ENCODE measurements at places on chromosomes 1 and 21. TPM values are rescaled to one million over a fixed set of nuclear protein-coding genes. Genes with fewer than 3 reads are reported as not detected.

- DNase-seq, result no peak
These were observed 17.5 kb downstream of the CFAP45 start for GRCh38 chr1:159882527-159882862.

Gene C1orf185
- polyA plus RNA-seq, result not detected

- no peak for DNase-seq
These were observed 122.5 kb upstream of the KCNJ15 start for GRCh38 chr21:38134084-38134873.

Gene SLFNL1
- 0.09 TPM for polyA plus RNA-seq

DNA sequence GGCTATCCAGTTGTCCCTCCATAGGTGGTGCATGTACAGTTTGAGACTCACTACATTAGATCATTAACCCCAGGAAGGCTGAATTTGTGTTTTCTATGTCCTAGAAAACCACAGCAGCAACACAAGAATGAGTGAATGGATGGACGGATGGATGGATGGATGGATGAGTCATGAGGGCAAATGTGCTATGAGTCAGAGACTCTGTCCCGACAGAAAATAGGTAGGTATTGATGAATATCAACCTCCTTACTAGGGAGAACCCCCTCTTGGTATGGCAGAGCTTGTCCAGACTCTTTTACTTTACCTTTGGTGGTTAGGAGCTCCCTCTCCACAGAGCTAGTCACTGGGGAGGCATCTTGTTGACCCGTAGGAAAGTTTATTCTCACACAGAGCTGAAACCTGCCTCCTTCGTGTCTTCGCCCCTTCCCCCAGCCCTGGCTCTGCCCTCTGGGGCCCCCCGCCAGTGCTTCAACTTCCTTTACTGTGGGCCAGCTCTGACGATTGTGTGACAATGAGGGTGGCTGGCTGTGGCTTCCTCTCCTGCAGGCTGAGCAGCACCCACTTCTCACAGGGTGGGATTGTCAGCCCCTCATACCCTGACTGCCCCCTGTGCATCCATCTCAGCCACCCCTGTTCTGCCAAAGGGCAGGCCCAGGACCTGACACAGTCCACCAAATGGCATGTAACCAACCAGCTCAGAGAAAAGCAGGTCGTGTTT lies 145.2 kb downstream of the FOXD2 start:
- DNase-seq, result no peak

Gene ACTL8
- 0.05 TPM for polyA plus RNA-seq

GRCh38 chr1:206497774-206498173 lies 9.6 kb upstream of the RASSF5 start:
- no peak for DNase-seq

GRCh38 chr1:202462342-202463076 lies 114.0 kb downstream of the PPP1R12B start:
- DNase-seq, result no peak

DNA sequence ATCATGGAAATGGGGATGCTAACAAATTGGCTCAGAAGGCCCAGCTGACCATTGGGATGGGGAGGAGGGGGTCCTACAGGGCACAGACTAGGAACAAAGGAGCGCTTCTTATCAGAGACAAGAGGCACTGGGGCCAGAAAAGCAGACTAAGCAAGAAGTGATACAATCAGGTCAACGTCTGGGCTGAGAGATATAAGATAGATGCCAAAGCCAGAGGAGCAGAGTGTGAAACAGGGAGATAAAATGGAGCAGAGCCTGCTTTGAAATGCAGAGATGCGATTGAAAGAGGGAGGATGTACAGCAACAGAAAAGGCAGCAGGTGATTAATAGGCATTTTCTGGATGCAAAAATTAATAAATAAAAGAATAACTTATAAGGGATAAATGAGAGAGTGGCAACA lies 127.5 kb upstream of the SAMSN1 start:
- DNase-seq, result no peak

GRCh38 chr21:38170704-38171682 lies 85.8 kb upstream of the KCNJ15 start:
- no peak for DNase-seq

GRCh38 chr21:29696937-29697336 lies 242.9 kb downstream of the GRIK1 start:
- no peak for DNase-seq

- no peak for DNase-seq
These were observed 75.5 kb downstream of the CAMK2N1 start for GRCh38 chr1:20410503-20410902.

DNA sequence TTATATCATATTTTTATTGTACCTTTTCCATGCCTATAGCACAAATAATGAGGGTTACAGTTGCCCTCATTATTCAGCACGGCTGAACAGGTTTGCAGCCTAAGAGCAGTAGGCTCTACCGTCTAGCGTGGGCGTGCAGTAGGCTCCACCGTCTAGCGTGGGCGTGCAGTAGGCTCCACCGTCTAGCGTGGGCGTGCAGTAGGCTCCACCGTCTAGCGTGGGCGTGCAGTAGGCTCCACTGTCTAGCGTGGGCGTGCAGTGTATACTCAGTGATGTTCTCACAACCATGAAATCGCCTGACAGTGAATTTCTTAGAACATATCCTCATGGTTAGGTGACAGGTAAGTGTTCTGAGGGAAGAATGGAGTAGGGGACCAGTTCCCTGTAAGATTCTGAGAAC lies 84.9 kb downstream of the DYRK1A start:
- no peak for DNase-seq

GRCh38 chr1:159239551-159240220 lies 35.0 kb downstream of the ACKR1 start:
- no peak for DNase-seq

Gene OR2T33
- polyA plus RNA-seq, result not detected

DNA sequence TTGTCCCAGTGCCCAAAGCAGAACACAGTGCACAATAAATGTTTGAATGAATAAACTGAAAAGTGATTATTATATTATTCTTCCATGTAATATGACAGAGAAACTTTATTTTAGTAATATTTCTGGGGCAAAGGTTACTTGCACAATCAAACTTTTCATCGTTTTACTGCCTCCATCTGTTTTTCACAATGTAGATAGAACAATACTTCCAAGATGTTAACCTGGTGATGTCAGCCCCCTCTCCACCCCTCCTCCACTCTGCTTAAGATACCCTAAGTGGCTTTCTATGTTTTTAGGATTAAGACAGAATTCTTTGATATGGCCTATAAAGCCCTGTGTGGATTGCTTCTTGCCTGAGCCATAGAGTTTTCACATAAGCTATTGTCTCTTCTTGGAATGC lies 13.8 kb upstream of the NTMT2 start:
- DNase-seq, result no peak

GRCh38 chr1:23875382-23875781 lies 7.3 kb upstream of the FUCA1 start:
- no peak for DNase-seq

Gene CYP4B1
- not detected for polyA plus RNA-seq

Gene AADACL4
- polyA plus RNA-seq, result not detected

Gene BACH1
- polyA plus RNA-seq, result 60.6 TPM

DNA sequence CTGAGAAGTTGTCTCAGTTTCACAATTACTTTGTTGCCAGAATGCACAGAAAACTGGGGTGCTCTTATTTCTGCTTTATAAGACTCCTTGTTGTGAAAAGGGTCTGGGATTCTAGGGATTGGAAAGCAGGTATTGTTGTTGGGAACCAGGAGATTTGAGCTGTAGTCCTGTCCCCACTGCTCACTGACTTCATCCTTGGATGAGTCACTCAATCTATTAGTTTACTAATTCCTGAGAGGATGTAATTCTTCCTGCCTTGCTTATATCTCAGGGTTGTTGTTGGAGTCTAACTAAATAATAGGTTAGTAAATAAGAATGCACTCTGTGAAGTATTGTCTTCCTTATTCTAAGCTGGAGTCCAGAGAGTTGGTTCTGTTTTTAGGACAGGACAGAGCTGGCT lies 172.5 kb upstream of the GALNT2 start:
- no peak for DNase-seq

All from AG04450 (cell line).